ENCODE measurements at places on chromosomes 13 and 19.

DNA sequence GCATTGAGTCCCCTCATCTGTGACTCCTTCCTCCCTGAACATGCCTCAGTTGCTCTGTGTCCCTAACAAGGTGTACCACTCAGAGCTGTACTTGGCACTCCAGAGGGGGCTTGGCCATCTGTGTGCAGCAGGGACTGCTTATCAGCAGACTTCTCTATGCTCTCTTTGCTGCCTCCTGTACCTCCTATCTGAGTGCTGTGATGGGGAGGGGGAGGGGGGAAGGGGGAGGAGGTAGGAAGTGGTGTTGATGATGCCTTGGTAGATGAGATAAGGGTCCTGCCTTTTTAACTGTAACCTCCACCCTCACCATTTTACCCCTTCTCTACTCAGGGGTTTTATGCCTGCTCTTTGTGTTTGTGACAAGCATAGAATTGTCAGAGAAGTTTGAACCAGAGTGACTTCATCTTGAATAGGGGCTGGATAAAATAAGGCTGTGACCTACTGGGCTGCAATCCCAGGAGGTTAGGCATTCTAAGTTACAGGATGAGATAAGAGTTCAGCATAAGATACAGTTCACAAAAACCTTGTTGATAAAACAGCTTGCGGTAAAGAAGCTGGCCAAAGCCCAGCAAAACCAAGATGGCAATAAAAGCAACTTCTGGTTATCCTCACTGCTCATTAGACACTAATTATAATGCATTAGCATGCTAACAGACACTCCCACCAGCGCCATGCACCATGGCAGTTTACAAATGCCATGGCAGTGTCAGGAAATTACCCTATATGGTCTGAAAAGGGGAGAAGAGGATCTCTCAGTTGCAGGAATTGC is 13.2 kb downstream of the PCDH8 start:
- DNase-seq: no peak

DNA sequence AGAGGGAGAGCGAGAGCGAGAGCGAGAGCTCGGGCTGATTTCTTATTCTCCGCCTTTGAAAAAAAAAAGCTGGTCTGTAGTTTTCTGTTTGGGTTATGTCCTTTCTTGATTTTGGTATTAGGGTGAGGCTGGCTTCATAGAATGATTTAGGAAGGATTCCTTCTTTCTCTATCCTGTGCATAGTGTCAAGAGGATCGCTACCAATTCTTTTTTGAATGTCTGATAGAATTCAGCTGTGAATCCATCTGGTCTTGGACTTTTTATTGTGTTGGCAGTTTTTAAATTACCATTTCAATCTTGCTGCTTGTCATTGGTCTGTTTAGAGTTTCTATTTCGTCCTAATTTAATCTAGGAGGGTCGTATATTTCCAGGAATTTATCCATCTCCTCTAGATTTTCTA is 1414.6 kb upstream of the MIR17HG start:
- no peak for DNase-seq

- no peak for DNase-seq
These were observed 10.7 kb downstream of the LILRA5 start for GRCh38 chr19:54302257-54302656.

DNA sequence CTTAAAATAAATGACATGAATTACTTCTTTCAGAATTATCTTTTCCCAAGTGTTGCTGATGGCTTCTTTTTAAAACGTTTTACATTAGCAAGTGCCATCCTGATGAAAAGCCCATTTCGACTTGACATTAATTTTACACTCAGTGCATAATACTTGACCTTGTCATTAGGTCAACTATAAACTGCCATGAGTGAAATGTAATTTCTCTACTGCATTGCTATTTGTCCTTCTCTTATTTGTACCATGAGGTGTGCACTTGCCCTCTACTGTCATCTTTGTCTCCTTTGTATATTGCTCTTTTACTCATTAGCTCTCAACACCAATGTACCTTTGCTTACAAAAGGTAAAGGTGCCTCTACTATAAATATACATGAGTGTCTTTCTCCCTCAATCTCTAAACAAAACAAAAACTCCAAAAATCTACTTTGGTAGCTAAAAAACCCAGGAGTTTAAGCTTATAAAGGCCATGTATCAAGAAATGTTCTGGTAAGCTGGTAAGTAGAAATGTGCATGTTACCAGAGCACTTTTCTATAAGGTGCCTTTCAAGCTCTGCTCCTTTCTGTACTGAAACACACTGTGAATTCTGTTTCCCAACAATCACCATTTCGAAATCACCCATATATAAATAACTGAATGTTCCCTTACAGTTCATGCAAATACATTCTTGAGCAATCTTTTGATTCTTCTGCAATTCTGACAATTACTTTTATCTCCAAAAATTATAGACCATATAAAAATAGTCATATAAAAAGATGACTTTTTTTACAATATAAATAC is 351.4 kb downstream of the SLITRK5 start:
- DNase-seq: no peak

- no peak for DNase-seq
These were observed 47.7 kb downstream of the ZMYM2 start for GRCh38 chr13:20006206-20006605.

GRCh38 chr19:2768365-2769132 is 14.5 kb downstream of the SGTA start:
- no peak for DNase-seq

DNA sequence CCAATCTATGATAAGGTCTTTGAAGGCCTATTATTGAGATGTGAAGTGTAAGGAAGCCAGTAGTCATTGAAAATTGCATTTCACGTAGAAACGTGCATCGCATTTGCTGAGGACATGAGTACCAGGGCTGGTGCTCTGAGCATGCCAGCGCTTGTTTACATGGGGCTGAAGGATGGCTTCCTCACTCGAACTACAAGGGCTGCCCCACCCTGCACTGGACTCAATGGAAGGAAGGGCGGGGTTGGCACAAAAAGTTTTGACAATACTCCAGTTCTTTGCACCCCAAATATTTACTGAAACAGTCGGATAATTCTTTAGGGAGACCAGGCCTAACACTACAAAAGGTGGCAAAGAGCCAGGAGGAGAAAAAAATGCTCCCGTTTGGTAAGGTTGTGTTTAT is 28.9 kb upstream of the MED4 start:
- no peak for DNase-seq

GRCh38 chr19:33194886-33195644 is 935 bp downstream of the LRP3 start:
- no peak for DNase-seq

DNA sequence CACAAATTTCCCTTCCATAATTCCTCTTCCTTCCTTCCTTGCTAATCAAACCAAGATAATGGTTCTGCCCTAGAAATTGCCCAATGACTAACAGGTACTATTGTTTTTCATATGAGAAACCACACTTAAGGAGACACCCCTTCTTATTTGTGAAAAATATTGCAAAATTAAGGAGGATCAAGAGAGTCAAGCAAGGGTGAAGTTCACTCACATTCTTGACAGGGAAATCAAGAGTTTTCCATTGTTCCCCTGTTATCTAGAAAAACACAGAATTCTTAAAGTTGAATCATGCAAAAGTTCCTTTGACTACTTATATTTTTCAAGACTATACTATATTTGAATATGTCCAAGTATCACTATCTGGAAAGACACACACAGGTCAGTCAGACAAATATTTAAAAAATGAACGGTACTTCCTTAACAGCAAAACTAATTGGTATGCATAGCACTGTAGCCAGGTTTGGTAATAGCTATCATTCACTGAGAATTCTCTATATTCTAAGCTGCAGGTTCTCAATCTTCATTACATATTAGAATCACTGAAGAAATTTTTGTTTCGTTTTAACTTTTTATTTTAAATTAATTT is 897.2 kb downstream of the DIAPH3 start:
- no peak for DNase-seq

DNA sequence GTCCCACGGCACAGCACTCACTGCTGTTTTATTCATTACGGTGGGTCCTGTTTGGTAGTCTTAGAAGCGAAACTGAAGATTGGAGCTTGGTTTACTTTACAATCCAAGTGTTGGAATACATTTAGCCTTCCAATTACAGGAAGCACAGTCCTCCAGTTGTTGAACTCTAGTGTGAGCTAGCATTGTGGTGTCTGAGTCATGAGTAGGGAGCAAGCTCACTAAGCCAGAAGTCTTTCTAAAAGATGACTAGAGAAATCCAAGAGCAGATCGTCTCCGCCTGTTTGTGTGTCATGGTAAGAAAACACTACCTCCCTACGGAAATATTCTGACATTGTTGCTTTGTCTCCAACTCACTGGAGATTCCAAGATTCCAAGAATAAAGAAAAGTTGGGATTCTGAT is 10.1 kb upstream of the SHISA2 start:
- no peak for DNase-seq

- DNase-seq: no peak
These were observed 37.7 kb downstream of the ARHGEF7 start for GRCh38 chr13:111152844-111153243.

GRCh38 chr13:98228661-98229341 is 51.7 kb upstream of the RNF113B start:
- no peak for DNase-seq

GRCh38 chr13:48232420-48233045 is 473 bp upstream of the ITM2B start:
- DNase-seq: no peak

- DNase-seq: no peak
These were observed 12.8 kb downstream of the POLR2E start for GRCh38 chr19:1082165-1082927.

DNA sequence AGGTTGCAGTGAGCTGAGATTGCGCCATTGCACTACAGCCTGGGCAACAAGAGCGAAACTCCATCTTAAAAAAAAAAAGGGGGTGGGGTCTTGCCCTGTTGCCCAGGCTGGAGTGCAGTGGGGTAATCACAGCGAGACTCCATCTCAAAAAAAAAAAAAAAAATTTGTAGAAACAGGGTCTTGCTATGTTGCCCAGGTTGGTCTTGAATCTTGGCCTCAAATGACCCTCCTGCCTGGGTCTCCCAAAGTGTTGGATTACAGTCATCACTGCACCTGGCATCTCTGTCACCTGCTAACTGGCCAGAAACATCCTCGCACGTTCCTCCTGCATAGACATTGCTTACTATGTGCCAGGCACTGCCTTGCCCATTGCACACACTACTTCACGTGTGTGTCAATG is 14.1 kb downstream of the RCN3 start:
- no peak for DNase-seq

DNA sequence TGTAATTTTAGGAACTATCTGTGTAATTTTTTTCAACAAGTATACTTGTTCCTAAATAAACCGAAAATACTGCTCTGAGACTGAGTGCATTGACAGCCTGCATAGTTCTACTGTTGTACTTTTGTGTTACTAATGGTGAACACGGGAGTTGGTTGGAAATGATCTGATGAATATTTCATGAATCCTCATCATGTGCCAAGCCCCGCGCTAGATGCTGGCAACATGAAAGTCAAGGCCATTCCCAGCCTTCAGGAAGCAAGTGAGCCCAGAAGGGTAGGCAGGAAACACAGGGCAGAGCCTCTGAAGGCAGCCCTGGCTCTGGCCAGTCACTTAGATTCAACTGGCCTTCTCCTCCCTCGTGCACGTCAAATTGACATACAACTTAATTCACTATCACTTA is 106.1 kb downstream of the ABCC4 start:
- no peak for DNase-seq

DNA sequence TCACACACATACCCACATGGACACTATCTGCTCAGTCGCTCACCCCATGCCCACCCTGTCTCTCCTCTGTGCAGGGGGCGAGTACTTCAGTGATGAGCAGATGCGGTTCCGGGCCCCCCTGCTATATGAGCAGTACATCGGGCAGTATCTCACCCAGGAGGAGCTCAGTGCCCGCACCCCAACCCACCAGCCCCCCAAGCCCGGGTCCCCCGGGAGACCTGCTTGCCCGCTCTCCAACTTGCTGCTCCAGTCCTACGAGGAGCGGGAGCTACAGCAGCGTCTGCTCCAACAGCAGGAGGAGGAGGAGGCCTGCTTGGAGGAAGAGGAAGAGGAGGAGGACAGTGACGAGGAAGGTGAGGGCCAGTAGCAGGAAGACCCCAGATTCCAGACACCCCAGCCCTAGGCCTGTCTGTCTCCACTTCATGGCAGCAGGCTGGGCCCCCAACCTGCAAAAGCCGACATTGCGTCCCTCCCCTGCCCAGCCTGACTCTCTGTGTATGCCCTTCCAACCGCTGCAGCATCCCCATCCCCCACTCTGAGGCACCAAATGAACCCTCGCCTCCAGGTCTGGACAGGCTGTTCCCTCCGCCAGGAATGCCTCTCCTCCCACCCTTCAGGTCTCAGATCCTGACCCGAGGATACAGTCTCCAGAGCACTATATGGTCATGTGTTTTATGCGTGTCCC is 9.7 kb downstream of the CCDC97 start:
- DNase-seq: no peak

DNA sequence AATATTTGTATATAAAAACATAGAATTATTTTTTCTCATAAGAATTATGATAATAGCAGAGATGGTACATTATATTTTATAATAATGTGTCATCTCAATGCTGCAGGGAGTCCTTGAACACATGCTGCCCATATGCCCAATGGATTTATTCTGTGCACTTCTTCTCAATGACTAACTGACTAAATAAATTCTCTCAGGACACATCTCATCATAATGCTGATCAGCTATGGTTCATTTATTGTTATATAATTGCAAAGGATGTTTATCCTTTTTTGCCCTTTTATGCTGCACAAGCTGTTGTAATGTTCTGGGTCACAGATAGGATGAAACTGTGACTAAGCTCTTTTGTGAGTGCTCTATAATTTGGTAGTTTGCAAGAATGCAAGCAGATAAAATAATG is 1273.3 kb upstream of the ATXN8OS start:
- no peak for DNase-seq

DNA sequence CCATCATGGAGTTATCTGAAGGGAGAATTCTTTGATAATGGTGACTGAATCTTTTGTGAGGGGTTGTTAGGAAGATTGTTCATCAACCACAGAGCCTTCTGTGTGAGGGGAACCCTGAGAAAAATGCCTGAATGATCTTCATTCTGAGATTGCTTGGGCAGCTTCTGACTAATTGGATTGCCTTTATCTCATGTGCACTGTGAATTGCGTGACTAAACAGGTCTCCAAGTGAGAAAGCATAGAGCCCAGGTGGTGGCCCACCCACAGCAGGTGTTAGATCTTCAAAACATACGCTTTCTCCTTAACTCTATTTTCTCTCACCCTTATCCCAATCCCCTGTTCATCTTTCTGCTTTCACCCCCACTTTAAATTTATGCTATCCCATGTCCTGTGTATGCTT is 58.3 kb downstream of the DOCK9 start:
- no peak for DNase-seq

DNA sequence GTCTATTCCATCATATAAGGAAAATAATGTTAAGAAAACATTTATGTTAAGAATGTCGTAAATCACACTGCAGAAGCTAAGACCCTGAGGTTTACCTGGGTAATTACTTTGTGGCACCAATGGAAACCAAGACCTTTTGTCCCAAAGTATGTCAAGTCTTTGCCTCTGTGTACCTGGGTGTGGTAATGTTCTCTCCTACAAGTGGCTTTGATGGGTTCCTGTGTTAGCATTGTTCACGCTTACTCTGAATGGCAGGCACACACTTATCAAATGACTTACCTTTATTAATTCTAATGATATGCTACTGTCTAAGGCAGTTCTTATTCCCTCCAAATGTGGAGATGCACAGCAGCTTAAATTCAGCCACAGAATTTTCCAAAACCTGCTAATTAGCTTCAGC is 206.1 kb downstream of the KCTD12 start:
- no peak for DNase-seq

- DNase-seq: no peak
These were observed 19.6 kb downstream of the ARHGAP35 start for GRCh38 chr19:46880431-46880830.

All from omental fat pad (tissue), 4 donors.